ENCODE measurements at places on chromosomes 7 and 10.

- DNase-seq, result peak; percentile 66
Measured at GRCh38 chr7:139680676-139681462, 96.9 kb downstream of the HIPK2 start.

DNA sequence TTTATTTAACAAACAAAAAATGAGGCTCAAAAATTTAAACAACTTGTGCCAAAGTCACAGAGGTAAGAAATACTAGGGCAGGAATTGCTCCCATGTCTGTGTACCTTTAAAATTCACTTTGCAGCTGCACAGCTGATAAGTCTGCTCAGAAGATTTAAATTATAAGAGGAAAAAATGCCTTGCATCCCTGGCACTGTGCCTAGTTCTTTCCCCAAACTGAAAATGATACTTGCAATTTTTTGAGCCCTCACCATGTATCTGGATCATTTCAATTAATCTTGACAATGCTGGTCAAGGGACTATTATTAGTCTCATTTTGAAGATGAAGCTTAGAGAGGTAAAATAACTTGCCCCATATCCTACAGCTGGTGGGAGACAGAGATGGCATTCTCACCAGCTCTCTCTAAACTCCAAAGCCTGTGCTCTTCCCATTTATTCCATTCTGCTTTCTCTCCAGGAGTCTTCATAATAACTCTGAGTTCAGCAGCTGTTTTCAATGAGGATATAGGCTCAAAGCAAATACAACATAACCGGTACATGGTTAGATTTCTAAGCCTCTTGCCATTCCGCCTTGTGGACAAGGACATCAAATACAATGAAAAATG is 350.5 kb upstream of the LRRTM3 start:
- no peak for DNase-seq

GRCh38 chr10:90337316-90337715 is 520.5 kb downstream of the HTR7 start:
- no peak for DNase-seq

DNA sequence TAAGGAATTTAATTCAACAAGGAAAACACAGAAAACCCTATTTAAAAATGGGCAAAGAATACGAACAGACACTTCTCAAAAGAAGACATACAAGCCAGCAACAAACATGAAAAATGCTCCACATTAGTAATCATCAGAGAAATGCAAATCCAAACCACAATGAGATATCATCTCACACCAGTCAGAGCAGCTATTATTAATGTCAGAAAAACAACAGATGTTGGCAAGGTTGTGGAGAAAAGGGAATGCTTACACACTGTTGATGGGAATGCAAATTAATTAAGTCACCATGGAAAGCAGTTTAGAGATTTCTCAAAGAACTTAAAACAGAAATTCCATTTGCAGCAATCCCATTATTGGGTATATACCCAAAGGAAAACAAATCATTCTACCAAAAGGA is 55.2 kb downstream of the GCC1 start:
- DNase-seq, result no peak

- DNase-seq, result no peak
Measured at GRCh38 chr10:72567889-72568640, 57.8 kb downstream of the MICU1 start.

DNA sequence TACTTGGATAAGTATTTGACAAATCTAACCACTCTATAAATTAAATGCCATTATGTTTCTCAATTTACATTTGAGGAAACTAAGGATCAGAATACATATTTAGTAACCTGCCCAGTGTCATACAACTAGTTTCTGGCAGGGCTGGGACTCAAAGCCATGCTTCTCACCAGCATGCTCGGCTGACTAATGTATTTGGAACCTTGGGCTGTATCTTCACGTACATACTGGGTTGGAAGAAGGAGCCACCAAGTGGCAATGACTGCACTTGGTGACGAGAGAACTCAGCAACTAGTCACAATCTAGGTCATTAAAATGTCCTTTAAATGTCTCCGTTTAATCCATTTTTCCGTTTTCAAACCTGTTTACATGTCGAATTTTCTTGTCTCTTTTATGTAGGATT is 42.9 kb downstream of the CHRM2 start:
- no peak for DNase-seq

GRCh38 chr7:24279512-24279911 is 4.5 kb upstream of the NPY start:
- no peak for DNase-seq

GRCh38 chr7:112161253-112162141 is 44.7 kb downstream of the DOCK4 start:
- DNase-seq, result no peak

- no peak for DNase-seq
Measured at GRCh38 chr10:36256948-36257356, 614.9 kb upstream of the FZD8 start.

GRCh38 chr10:72784551-72785351 is 92.8 kb downstream of the MCU start:
- peak; percentile 60 for DNase-seq

DNA sequence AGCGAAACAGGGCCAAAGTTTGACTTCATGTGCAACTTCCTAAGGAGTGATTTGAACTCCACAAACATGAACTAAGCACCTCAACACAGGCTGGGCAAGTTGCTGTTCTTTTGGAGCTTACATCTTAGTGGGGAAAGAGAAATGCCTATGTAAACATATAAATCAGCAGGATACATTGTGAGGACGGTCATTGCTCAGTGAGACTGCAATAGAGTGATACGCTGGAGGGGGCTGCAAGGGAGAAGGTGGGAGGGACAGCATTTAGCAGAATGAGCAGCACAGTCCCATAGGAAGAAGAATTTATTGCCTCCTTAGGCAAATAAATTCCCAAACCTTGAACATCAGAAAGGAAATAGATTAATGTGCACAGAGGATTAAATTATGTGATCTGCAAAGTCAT is 90.0 kb downstream of the EGFR start:
- no peak for DNase-seq

DNA sequence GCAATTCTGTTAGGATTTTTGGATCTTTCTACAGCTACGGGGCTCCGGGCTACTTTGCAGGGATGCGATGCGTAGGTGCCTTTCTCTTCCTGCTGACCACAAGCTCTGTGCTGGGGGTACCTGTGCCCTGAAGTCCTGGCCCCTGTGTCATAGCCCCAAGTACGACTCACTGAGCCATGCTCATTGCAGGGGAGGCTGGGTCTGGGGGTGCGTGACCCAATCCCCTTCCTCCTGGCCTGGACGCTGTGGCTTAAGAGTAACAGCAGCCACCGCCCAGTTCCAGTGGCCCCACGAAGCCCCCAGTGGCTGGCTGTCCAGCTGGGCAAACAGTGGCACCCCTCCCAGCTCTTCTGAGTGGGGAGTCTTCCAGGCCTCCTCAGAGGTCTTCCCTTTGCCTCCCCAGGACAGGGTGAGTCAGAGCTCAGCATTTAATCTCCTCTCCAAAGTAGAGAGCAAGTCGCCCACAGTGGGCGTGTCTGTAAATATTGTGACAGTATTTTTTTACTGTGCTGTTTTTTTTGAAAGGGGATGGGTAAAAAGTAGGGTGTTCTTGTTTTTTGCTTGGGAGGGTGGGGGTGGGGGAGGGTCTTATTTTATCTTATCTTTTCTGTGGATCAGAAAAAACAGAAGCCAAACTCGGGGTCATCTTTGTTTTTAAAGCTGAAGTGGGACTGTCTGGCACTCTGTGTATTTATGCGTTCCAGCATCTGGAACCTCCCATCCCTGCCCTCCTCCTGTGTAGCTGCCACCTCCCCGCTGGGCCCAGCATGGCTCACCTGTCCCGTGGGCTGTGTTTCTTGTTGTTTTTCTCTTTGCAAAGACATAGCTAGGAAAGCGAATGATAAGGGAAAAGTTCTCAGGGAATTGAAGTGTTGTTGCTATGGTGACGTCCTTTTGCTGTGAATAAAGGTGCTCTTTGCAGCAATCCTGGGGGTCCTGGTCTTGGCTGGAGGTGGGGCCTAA is 8.2 kb downstream of the LFNG start:
- no peak for DNase-seq

DNA sequence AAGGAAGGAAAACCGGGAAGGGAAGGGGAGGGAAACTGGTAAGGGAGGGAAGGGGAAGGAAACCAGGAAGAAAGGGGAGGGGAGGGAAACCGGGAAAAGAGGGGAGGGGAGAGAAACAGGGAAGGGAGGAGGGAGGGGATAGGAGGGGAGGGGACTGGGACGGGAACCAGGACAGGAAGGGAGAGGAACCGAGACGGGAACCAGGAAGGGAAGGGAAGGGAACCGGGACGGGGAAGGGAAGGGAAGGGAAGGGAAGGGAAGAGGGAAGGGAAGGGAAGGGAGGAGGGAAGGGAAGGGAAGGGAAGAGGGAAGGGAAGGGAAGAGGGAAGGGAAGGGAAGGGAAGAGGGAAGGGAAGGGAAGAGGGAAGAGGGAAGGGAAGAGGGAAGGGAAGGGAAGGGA is 13.6 kb downstream of the C10orf67 start:
- DNase-seq, result no peak

DNA sequence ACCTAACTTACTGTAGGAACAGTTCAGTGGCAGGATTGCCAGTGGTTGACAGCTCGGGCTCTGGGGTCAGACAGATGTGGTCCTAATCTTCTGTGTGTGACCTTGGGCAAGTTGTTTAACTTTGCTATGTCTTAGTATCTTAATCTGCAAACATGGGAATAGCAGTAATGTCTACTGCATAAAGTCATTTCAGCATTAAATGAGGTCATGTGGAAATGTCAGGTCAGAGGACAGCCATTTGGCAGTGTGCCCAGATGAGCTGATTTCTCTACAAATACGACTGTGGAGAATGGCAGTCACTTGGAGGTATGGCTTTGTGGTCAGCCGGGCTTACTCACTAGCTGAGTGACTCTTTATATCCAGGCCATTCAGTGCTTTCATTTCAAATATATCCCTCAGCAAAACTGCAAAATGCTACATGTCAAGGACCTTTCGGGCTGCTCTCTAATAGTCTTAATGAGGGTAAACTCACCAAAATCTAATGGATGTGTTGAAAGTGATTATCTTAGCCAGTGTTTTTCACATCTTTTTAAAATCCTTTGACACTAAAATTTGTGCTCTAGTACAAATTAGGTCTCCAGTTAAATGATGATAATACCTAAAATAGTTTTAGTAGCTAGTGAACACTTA is 171.4 kb downstream of the ST7 start:
- peak; percentile 97 for DNase-seq

GRCh38 chr7:11620406-11621253 is 211.4 kb downstream of the THSD7A start:
- DNase-seq, result no peak

- DNase-seq, result no peak
Measured at GRCh38 chr7:23852988-23853387, 143.0 kb downstream of the STK31 start.

DNA sequence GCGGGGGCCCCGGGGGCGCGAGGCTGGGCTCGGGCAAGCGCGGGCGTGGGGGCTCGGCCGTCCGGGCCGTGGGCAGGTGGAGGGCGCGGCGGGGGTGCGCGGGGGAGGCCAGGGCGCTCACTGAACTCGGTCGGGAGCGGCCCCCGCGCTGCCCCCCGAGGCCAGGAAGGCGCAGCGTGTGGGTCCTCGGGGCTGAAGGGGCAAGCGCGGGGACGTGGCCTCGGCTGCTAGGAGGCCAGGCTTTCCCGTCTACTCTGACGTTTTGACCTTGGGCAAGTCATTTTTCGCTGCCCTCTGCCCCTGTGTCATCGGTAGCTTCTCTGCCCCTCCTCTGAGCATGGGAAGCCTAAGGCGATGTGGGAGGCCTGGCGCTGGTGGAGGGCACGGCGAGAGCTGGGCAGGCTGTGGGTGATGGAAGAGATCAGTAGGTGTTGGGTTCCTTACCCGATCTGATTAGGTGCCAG is 441 bp downstream of the FBH1 start:
- DNase-seq, result peak; percentile 75

- peak; percentile 20 for DNase-seq
Measured at GRCh38 chr7:20199015-20199737, 18.0 kb downstream of the MACC1 start.

DNA sequence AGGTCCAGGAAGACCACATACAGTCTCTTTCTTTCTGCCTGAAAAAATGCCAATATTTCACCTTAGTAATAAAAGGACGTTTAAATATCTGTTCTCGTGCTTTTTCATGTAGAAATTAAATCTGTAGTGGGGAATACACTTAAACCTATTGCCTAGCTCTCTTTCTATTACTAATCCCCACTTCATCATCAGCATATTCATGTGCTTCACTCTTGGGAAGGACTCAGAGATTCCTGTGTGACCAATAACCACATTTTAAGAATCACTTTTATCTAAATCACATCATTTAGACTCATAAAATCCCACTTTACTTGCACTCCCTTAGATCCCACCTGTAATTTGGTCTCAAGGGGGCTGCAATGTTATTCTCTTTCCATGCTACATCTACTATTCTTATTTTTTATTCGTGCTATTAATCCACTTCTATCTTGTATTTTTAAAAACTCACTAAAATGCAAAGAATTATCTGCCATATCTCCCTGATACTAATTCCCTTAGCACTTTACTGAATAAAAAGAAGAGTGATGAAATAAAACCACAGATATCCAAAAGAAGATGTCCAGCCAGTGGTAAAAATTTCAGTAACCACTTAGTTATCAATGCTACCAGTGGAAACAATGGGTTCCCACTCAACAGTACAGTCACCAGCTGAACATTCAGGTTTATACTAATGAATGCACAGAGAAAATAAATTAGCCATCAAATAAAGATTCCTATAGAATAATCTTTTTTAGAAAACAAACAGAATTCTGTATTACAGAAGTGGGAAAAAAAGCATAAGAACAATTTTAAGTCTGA is 102.1 kb downstream of the PPP1R17 start:
- no peak for DNase-seq

- DNase-seq, result no peak
Measured at GRCh38 chr10:51937308-51938140, 238.1 kb upstream of the CSTF2T start.

GRCh38 chr10:100470367-100470766 is 7.6 kb downstream of the WNT8B start:
- no peak for DNase-seq

DNA sequence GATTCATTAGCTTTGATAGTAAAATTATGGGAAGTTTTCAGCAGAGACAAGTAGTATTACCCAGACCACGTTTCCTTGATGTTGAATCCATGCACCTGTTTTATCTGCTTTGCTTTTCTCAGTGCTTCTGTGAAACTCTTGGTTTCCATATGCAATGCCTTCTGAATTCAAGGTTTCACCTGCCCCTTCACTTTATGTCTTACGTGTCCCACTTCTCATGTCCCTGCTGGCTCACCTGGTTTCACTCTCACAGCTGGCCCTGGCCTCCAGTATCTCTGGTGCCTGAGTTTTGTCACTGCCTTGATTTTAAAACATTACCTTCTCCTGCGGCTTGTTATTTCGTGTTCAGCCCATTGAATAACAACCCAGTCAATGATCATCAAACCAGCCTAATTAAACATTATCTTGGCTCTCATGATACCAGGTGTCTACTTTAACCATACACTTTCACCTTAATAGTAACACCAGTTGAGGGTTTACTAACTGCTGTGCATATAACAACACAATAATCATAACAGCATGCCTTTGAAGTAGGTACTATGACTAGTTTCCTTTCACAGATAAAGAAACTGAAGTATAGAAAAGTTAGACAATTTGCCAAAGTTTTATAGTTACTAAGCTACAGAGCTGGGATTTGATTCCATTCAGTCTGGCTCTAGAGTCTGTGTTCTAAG is 175.7 kb upstream of the PCLO start:
- no peak for DNase-seq

GRCh38 chr7:158676171-158676840 is 28.3 kb downstream of the NCAPG2 start:
- no peak for DNase-seq
